ENCODE measurements at places on chromosomes 16 and 17.

- no peak for ATAC-seq
Observed at GRCh38 chr16:16006650-16007049, 57.2 kb downstream of the ABCC1 start.

DNA sequence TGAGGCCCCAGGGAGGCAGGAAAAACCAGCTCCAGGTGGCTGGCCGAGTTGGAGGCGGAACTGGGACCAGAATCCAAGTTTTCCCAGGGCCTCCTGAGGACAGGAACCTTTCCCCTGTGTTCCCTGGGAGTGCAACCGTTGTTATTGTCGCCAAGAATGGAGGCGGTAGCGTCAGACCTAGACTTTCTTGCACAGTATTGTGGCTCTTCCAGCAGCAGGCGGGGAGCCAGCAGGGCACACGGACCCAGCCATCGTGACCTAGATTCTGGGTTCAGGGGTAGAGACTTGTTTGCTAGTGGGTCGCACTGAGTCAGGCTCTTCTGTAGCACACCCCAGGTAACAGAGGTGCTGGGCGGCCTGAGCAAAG, 667 bp upstream of the KIF19 start:
- no peak for ATAC-seq

GRCh38 chr16:8990445-8990844, 26.7 kb upstream of the USP7 start:
- no peak for ATAC-seq

DNA sequence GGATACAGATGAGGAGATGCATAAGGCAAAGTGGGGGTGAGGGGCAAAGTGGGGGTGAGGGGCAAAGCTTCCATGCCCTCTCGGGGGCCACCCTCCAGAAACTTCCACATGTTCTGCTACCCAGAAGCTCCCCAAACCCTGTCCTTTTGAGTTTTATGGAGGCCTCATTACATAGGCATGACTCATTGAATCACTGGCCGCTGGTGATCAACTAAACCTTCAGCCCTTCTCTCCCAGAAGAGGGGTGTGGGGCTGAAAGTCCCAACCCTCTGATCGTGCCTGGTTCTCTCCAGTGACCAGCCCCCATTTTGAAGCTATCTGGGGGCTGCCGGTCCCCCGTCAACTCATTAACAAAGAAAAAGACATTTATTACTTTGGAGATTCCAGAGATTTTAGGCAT, 27.5 kb downstream of the ITGAE start:
- no peak for ATAC-seq

DNA sequence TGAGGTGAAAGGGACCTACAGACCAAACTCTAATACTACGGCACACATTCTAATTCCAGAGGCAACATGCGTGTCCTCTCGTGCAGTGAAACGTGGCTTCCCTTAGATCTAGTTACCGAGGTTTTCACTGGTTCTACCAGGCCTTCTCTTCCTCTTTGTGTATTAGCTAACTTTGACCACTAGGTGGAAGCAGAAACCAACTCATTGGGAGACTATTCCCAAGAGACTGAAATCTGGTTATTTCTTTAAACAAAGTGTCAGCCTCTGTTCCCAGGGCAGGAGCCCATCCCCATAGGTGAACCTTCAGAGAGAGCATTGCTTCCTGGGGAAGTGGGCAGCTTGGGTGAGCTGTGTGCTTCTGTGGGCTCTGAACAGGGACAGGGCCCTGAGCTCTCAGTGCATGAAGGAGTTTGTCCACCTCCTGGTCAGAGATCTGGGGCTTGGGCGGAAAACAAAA, 19.7 kb upstream of the RCVRN start:
- peak; percentile 59 for ATAC-seq

DNA sequence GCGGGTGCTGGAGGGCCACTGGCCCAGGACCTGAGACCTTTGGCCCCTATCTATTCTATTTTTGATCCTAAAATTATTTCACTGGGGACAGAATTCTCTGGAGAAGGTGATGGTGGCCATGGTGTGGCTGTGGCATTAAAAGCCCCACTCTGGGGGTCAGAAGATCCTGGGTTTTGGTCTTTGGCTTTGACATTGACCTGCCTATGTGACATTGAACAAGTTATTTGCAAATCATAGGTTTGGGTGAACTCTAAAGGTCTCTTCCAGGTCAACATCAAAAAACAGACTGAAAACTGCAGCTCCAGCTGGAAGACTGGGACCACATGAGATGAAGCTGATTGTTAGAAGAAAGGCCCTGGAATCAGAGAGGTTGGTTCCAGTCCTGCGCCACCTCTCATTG, 2.3 kb upstream of the CDH1 start:
- no peak for ATAC-seq

Measured in gastroesophageal sphincter (tissue), 4 donors.